ENCODE measurements at places on chromosomes 6 and 20. TPM values are rescaled to one million over a fixed set of nuclear protein-coding genes. Genes with fewer than 3 reads are reported as not detected.

DNA sequence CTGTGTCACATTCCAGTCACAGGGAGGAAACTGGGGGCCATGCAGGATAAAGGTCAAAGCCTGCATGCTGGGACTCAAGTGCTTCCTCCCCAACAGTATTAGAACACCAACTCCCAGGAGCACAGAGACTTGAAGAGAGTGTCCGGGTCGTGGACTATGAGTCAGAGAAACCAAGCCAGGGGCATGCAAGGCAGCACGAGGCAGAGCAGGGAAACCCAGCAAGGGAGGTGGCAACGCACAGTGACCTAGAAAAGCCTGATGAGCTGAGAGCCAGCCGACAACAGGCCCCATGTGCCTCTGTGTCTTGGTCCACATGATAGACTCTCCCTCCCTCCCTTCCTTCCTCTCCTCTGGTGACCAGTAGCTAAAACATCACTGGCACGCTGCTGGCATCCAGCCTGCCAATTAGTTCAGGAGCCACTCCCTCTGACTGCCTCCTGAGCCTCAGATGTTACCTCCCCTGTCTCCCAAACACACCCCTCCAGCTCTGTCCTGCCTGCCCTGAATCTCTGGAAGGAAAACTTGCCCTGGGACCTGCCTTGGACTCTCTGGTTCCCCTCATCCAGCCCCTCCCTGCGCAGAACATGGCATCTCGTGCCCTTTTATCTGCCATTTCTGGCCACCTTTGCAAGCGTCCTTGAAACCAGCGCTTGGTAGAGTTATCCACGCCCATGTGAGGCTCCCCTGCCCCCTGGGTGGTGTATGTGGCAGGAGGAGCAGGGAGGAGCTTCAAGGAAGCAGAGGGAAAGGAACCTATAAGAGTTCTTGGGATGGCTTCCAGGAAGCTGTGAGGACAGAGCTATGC is 16.2 kb upstream of the RNF39 start:
- H3K27me3 ChIP-seq: peaks cover 81% of the 10 kb centered on the region
- H3K4me1 ChIP-seq: no peaks in the 10 kb centered on the region
- no peak overlapping the region for H3K27ac ChIP-seq

- H3K27ac ChIP-seq: no peak overlapping the region
- peak overlapping the region; percentile 0 for H3K4me3 ChIP-seq
- no peak for DNase-seq
- peaks cover 10% of the 10 kb centered on the region for H3K36me3 ChIP-seq
- no peaks in the 10 kb centered on the region for H3K27me3 ChIP-seq
Measured at GRCh38 chr20:20638878-20639277, 73.6 kb downstream of the RALGAPA2 start.

- H3K27me3 ChIP-seq: peaks cover 22% of the 10 kb centered on the region
- H3K4me1 ChIP-seq: peaks cover 5% of the 10 kb centered on the region
- H3K4me3 ChIP-seq: no peak overlapping the region
- no peak for DNase-seq
- H3K36me3 ChIP-seq: no peaks in the 10 kb centered on the region
Measured at GRCh38 chr6:138507977-138508675, 8.8 kb upstream of the NHSL1 start.

DNA sequence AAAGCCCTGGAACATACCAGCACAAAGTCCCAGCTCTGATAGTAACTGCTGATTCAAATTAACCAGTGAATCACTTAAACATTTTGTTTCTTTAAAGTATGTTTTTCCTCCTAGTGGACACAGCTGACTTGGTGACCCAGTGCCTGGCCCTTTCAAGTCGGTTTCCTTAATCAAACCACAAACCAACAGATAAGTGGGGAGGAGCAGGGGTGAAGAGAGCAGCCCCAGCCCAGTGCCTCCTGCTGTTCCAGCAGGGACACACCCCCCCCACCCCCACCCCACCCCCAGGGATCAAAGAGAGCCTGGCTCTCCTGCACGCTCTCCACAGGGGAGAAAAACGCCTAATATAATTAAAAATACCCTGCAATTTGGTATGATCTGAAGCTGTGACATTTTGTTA is 55.4 kb upstream of the TBXT start:
- peaks cover 12% of the 10 kb centered on the region for H3K4me1 ChIP-seq
- H3K36me3 ChIP-seq: no peaks in the 10 kb centered on the region
- no peak for DNase-seq
- H3K27me3 ChIP-seq: peaks cover 40% of the 10 kb centered on the region

GRCh38 chr6:130766239-130767144 is 60.7 kb upstream of the SMLR1 start:
- no peak overlapping the region for H3K4me3 ChIP-seq
- no peak for DNase-seq
- H3K27ac ChIP-seq: no peak overlapping the region
- peaks cover 6% of the 10 kb centered on the region for H3K4me1 ChIP-seq
- H3K36me3 ChIP-seq: no peaks in the 10 kb centered on the region

DNA sequence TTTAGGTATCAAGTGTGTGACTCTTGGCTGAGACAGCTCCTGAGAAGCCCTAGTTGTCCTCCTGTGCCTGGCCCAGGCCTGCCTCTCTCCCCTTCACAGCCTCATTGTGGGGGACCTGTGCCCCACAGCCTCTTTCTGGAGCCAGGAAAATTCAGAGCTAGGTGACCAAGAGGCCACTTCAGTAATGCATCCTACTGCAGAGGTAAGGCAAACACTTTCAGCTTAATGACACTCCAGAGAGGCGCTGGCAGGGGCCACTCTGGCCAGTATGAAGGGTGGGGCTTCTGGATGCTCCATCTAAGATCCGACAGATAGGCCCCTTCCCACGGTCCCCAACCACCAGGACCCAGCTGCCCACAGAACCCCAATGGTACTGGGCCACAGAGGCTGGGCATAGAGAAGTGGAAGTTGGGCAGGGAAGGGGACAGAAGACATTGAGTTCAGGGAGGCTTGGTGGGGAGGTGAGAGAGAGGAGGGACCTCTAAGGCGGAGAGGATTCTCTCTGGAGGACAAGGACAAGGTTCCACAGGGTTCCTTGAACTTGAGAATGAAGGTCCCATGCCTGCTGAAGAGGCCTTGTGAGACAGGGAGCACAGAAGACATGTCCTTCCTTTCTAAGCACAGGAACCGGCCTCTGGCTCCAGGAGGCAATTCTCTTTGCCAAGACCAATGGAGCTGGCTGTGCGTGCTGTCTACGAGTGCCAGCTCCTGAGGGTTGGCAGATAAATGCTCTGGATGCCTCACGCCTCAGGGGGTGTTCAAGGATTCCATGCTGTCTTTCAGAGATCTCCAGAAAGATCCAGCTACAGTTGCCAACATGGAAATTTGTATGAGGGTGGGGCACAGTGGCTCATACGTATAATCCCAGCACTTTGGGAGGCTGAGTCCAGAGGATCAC is 46.4 kb upstream of the TGM2 start:
- peaks cover 16% of the 10 kb centered on the region for H3K27me3 ChIP-seq
- H3K27ac ChIP-seq: no peak overlapping the region
- no peak for DNase-seq
- no peaks in the 10 kb centered on the region for H3K4me1 ChIP-seq
- H3K4me3 ChIP-seq: no peak overlapping the region

DNA sequence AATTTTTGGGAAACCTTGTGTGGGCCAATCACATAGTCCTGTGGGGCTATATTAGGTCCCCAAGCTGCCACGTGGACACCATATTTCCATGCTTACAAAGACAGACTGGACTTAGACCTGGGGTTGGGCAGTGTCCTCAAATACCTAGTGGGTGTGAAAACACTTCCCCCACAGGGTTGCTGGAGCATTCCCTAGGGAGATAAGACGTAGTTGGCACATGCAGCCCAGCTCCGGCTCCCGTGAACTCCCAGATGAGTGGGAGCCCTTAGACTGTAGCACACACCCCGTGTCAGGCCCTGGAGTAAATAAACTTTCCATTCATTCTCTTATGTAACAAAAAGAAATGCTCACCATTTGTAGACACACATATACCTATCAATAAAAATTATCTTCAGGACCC is 14.2 kb downstream of the KCNG1 start:
- no peak overlapping the region for H3K27ac ChIP-seq
- H3K36me3 ChIP-seq: no peaks in the 10 kb centered on the region
- H3K4me3 ChIP-seq: no peak overlapping the region
- no peaks in the 10 kb centered on the region for H3K4me1 ChIP-seq

Gene RFX6
- not detected for total RNA-seq

Data from natural killer cell treated with Interleukin-12 subunit alpha and Interleukin-12 subunit beta and Interleukin-15 and Interleukin-18, amount 100 ng/mL, for 72 hours (primary cell).